SHP77 (cell line): ENCODE measurements at places on chromosomes 6 and 20.

DNA sequence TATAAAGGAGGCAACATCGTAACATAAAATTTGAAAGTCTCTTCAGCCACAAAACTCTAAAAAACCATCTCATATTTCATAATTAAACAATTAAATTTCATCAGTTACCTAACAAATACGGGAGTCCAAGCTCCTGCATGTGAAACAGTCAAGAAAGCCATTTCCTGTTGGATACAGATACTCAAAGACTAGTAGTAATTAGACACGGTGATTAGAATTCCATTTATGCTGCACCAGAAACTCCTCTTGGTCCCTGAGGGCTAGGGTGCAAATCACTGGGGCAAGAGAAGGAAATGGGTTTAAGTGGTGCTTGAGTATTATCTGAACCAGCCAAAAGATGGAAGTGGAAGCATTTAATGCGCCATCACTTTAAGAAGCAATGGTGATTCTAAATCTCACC is 27.4 kb downstream of the TRAM2 start:
- DNase-seq = no peak

DNA sequence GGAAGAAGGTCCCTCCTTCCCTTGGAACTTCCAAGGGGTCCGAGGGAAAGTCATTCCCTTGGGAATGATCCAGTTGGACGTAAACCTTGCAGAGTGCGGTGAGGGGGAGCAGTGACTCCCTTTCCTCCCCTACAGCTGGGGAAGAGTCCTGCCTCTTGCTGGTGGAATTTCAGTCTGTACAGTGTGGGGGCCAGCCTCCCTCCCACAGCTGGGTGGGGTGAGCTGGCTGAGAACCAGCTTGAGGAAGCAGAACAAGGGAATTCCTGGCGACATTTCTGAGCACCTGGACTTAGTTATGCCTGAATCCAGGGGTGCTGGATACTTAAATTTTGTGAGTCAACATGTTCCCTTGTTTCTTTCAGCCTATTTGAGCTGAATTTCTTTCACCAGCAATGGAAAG is 152.0 kb downstream of the ANKRD60 start:
- no peak for DNase-seq

GRCh38 chr20:46204594-46205186 is 86.6 kb downstream of the CD40 start:
- DNase-seq = no peak

GRCh38 chr20:860891-861290 is 27.4 kb downstream of the FAM110A start:
- no peak for DNase-seq

DNA sequence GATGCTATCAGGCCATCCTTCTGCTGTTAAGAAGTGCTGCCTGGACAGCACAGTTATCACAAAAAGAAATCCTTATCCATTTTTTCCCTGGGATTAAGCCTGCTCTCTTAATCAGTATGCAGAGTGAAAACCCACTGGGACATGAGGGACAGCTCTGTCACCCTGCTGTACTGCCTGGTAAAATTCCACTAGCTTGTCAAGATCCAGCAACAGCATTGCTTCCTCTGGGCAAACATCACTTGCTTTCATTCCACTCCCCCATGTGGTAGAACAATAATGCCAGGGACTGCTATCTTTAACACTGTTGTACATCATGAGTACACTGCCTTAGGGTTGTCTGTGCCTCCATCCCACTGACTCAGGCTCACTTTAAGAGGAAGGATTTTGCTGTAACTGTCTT is 331.3 kb downstream of the KIF16B start:
- no peak for DNase-seq

DNA sequence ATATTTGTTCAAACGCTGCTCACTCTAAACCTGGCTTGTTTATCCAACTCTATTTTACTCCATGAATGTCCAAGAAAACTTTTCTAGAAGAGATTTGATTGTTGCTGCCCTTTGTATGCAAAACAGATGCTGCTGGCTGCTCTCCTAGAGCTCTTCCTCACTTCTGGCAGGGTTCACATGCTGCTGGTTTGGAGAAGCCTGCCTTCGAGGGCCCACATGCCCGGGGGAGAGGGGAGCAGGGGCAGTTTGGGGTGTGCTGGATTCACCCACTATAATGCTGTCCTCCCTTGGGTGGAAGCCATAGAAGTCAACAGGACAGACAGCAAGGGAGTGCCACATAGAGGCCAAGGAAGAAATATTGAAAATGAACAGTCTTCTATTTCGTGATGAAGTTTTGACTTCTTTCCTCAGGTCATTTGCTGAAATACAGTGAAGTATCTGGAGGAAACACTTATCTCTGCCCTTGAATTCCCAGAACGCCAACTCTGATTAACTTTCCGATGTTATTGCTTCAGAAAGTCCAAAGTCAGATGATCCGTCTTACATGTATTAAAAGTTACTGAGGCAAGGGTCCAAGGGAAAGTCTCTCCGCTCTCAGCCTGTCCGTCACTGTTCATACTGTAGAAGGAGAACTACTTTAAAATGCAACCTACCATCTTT is 32.4 kb downstream of the LY86 start:
- no peak for DNase-seq
